ENCODE measurements at places on chromosomes 1 and 21.

- DNase-seq = no peak
These were observed 73.1 kb upstream of the SCCPDH start for GRCh38 chr1:246651012-246651695.

- DNase-seq = no peak
These were observed 16.6 kb upstream of the LRRC3 start for GRCh38 chr21:44438531-44439210.

DNA sequence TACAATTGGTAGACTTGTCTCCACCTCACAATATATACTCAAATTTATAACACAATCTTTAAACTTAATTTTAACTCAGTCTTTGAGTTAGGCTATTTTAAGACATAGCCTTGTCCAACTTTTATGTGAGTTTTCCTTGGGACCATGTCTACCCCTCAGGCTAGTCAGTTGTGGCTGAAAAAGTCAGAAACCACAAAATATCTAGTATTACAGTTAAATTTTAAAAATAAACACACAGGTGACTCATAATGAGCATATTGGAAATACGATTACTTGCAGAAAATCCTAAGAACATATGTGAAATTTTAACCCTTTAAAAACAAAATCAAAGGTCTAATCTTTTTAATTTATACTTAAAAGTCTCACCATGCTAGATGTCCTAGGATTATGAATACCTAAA, 4.8 kb upstream of the ASB17 start:
- DNase-seq = peak; percentile 65

GRCh38 chr1:77459881-77460280, 178.1 kb downstream of the AK5 start:
- peak; percentile 64 for DNase-seq

DNA sequence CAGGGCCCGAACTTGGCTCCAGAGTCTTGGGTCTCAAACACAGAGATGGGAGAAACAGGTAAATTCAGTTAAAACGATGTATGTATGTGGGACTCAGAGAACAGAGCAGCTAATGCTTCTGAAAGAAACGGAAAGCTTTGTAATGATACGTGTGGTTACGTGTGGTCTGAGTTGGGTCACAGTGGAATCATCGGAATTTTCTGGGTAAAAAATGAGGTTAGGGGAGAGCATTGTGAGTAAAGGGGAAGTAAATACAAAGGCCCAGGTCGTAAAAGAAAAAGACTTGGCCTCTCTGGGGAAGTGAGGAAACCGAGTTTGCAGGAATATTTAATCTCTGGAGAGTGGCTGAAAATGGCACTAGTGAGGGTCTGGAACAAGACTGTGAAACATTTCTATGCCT, 8.3 kb downstream of the NHLH2 start:
- no peak for DNase-seq

- DNase-seq = no peak
These were observed 45.8 kb upstream of the ATF3 start for GRCh38 chr1:212562771-212563170.

- no peak for DNase-seq
These were observed 148.2 kb downstream of the NOS1AP start for GRCh38 chr1:162217706-162218105.

GRCh38 chr1:63967901-63968300, 194.1 kb downstream of the ROR1 start:
- DNase-seq = no peak

GRCh38 chr1:171654942-171655745, 2.7 kb upstream of the MYOC start:
- DNase-seq = peak; percentile 68

DNA sequence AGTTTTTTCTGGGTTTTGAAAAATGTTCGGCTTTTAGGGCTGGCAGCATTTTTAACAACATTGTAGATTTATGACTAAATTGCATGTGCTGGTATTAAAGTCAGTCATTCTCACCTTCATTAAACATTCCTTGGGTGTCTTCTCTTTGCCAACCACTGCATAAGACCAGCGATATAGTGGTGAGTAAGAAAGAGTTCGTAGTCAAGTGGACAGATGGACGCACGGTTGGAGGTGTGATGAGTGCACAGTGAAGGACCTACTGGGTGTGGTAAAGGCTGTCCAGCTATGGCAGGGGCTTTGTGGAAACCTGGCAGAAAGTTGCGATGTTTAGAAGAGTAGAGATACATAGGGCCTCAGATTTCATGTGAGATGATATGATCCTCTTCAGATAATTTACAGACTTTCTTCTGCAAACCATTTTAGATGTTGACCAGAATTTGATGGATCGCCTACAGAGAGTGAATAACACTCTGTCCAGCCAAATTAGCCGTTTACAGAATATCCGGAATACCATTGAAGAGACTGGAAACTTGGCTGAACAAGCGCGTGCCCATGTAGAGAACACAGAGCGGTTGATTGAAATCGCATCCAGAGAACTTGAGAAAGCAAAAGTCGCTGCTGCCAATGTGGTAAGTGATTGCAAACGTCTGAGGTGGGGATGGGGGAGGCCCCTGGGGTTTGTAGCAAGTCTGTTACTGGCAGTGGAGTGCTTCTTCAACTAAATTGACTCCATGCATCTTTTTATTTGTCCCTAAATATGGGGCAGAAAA, 56.0 kb upstream of the LAMC2 start:
- DNase-seq = no peak

DNA sequence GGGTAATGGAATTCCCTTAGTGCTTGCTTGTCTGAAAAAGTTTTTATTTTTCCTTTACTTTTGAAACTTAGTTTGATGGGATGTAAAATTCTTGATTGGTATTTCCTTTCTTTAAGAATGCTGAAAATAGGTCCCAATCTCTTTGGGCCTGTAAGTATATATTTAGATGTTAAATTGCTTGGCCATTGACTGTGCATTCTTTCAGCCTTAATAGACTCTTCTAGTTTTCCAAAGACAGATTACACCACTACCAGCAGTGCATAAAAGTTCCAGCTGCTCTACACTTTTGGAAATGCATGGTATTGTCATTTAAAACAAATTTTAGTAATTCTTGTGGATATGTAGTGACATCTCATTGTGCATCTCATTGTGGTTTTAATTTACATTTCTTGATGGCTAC, 464.8 kb upstream of the USP24 start:
- DNase-seq = no peak

DNA sequence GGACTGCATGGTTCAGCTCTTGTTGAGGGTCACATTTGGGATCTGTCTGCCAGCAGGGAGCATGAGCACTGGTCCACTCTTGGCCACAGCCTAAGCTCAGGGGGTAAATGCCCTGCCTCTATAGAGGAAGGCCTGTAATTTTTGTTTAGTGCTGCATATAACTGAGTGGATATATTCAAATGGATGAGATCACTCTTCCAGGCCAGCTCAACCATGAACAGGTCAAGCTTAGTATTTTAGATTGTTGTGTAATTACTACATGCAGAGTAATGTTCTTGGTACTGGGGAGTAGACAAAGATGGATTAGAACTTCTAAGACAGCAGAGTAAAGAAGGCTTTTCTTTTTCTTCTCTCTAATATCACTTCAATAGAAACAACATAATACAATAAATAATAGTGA, 376.9 kb downstream of the GPATCH2 start:
- DNase-seq = peak; percentile 9

- DNase-seq = no peak
These were observed 475.2 kb upstream of the USP24 start for GRCh38 chr1:55690366-55690765.

DNA sequence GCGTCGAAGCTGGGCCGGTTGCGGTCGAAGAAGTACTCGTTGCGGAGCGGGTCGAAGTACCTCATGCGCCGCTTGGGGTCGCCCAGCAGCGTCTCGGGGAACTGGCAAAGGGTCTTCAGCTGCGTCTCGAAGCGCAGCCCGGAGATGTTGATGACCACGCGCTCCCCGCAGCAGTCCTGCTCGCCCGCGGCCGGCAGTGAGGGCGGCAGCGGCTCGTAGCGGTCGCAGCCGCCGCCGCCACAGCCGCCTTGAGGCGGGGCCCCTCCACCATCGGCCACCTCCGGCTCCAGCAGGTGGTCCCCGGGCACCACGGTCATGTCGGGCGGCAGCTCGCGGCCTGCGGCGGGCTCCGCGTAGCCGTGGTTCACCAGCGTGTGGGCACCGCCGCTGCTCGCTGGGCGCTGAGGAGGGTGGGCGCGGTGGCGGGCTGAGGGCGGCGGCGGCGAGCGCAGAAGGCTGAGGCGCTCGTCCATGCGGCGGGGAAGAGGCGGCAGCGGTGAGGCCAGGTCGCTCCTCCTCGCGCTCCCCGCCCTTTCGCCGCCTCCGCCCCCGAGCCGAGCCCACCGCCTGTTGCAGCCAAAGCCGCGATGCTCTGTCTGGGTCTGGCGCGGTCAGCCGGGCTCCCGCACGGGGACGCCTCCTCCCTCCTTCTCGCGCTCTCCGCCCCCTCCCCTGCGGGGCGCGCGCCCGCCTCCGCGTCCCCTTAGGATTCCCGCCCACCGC, at the start of gene KCNA3:
KCNA3 (minus strand) TSS at position 604 of the 723 bp plus-strand sequence; CDS start at position 473, 131 bp downstream.
- DNase-seq = no peak

DNA sequence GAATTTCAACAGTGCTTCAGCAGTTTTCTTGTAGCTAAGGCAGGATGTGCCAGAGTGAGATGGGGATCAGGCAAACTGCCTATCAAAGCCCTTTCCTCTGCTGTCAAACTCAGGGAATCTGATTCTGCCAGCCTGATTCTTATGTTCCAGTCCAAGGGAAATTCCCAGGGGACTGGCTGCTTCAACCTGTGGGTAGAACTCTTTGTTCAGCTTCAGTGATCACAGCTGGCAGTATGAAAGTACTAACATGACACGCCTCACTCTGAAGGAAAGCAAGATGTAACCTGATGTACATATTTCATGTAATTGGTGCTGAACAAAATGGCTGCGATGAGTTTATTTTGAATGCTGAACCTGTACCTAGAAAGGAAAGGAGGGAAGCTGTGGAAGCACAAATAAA, 40.1 kb upstream of the SLC5A9 start:
- no peak for DNase-seq

DNA sequence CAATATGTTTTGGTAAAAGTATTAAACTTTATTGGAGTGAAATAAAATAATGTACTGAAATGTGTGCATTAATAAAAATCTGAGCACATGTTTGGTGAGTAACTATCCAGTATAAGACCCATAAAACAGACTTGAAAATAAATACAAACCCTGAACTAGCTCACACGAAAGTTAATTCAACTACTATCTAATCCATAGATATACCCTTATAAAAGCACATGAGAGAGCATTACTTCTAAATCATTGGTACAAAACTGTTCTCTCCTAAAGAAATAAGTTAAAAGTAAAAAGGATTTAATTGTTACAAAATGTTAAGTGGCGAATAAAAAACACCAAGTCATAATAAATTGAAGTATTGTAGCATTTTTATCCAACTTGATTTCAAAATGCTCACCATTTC, 295.6 kb downstream of the PTPRC start:
- no peak for DNase-seq

DNA sequence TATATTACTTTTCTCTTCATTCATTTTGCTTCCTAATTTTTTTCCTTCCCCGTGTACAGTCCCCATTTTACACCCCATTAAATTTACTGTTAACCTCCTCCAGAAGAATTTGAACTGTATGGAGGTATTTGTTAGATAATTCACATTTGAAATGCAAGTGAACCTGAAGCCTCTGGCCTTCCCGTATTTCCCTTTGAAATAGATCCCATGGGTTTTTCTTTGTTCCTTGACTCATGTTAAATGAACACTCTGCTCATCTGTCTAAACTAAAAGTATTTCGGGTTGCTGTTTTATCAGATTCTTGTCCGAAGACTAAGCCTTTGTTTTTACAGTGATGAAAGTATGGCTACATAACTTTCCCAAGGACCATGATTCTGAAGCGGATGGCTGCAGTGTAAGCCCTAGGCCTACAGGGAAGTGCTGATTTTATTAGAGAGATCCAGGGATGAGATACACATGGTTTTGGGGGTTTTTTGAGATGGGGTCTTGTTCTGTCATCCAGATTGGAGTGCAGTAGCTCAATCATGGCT, 187.9 kb downstream of the PATJ start:
- DNase-seq = no peak

GRCh38 chr1:64663668-64664067, 81.2 kb upstream of the RAVER2 start:
- DNase-seq = no peak

DNA sequence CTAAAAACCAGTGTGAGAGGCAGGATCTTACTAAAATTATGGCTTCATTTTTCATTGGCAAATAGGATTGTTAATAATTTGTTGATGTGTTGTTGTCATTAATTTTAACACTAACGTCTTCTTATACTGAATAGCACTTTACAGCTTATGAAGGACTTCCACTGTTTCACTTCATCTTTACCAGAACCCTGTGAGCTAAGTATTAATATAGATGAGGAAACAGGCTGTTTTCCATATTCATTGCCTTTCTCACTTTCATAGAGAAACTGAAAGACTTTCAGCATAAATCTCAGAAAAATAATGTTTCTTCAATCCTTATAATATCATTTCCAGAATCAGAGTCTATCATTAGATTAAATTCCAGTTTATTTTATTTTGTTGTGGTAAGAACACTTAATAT, 8.5 kb downstream of the MAP10 start:
- DNase-seq = no peak

DNA sequence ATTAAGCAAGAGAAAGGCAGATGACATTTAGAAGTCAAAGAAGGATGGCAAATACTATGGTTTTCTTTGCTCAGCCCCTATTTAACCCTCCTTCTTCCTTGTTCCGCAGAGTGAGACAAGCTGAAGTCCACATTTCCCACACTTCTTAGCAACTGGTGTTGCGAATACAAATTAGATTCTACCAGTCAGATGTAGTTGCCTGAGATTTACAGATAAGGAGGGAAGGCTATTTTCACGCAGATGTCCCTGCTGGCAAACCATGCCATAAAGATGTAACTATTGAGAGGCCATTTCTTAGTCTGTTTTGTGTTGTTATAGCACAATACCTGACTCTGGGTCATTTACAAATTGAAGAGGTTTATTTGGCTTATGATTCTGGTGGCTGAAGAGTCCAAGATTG, 84.3 kb downstream of the ZC3H11B start:
- no peak for DNase-seq

GRCh38 chr21:28421716-28422524, 570.8 kb downstream of the LTN1 start:
- peak; percentile 79 for DNase-seq

- DNase-seq = no peak
These were observed 1.7 kb downstream of the RHOU start for GRCh38 chr1:228736844-228737445.

DNA sequence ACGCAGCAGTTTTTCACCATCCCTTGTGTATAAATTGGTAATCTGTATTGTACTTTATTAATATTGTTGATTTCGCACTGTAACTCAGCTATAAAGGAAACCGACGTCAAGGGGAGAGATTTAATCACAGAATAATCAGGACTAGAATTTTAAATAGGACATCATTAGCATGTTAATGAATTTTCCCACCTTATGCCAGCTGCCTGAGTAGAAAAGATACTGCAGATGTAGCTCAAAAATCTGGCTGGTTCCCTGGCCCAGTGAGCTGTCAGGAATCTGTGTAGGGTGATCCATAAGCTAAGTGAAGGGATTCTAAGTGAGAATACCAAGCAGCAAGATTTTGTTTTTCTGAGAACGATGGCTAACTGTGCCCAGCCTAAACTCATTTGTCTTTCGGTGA, 195.5 kb downstream of the DISC1 start:
- DNase-seq = no peak

Measured in iris pigment epithelial cell (primary cell).